D341Med (cell line): ENCODE measurements at places on chromosomes 5 and 9.
A peak's percentile ranks its signal among the peaks of the same experiment; 100 is the strongest.

GRCh38 chr5:85109616-85110015 lies 724.9 kb upstream of the EDIL3 start:
- no peak for DNase-seq

DNA sequence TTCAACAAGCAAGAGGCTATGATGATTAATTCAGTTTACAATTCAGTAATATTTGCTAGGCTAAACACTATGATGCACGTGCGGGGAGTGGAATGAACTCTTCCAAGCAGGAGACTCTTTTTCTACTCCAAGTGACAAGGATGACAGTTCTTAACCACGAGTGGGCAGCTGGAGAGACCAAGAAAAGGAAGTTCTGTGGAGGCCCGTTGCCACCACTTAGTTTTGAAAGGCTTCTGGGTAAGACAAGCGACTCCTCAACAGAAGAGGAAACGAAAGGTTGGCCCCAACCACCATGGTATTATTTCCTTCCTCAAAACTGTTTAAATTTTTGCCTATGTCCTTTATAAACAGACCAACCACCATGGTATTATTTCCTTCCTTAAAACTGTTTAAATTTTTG lies 2.8 kb downstream of the DCAF12 start:
- no peak for DNase-seq

DNA sequence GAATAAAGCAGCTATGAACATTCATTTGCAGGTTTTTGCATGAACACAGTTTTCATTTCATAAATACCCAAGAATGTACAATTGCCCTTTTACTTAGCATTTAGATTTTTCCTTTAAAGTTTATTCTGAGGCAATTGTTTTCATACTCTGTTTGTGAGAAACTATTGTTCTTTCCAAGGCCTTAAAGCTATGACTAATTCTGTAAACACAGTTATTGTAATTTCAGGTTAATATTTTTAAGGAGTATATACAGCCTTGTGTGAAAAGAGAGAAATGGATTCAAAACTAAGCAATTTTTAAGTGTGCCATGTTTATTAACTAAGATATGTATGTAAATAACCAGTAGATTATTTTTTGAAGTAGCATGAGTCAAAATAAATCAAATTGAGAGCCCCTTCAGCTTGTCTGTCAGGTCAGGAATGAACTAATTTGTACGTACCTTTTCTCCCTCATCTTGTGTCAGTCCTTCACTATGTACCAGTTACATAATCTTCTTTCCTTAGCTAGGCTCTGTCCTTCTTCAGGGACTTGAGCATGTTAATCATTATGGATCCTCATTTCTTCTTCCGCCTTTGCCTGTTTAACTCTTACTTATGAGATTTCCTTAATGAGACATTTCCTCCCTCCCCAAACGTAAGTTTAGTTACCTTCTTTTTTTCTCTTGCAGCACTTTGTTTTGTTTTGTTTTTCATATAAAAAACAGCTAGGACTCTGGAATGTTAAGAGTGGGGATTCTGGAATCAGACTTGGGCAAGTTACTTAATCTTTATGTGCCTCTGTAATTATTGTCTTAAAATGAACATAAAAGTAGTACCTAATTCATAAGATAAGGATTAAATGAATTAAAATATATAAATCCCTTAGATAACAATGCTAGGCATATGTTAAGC lies 63.6 kb downstream of the NIPBL start:
- no peak for DNase-seq

- no peak for DNase-seq
These were observed 12.1 kb upstream of the TNFAIP8 start for GRCh38 chr5:119343766-119344165.

GRCh38 chr5:177445052-177445916 lies 1.3 kb upstream of the PRR7 start:
- DNase-seq: no peak

GRCh38 chr9:20043461-20043860 lies 254.6 kb upstream of the SLC24A2 start:
- no peak for DNase-seq

DNA sequence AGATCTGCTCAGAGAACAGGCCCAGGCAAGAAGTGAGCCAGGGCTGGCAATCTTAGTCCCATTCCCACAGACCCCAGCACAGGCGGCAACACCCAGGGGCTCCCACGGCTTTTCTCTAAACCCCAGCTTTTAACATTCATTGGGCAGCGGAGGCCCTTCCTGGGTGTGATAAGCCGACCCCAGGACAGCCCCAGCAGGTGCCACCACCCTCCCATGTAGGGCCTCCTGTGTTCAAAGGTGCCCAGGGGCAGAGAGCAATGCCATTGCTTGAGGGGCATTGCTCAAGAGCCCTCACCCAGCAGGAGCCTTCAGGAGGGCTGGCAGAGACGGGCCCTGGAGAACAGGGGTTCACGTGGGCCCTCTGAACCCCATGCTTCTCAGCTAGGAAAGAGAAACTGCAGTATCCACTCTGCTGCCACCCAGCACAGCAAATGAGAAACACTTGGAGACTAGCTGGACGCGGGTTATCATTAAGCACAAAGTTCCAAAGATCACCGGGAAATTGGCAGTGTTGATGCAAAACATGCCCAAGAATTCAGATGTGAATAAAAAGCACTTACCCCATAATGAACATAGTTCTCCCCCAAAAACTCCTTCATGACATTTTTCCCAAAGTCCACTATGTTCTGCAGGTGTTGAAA lies 13.9 kb downstream of the IPPK start:
- DNase-seq: no peak

GRCh38 chr5:134026521-134027287 lies 21.9 kb upstream of the VDAC1 start:
- DNase-seq: peak; percentile 87

GRCh38 chr9:136229096-136230065 lies 16.2 kb downstream of the QSOX2 start:
- DNase-seq: no peak

GRCh38 chr9:123016631-123017030 lies 16.8 kb upstream of the GPR21 start:
- no peak for DNase-seq

DNA sequence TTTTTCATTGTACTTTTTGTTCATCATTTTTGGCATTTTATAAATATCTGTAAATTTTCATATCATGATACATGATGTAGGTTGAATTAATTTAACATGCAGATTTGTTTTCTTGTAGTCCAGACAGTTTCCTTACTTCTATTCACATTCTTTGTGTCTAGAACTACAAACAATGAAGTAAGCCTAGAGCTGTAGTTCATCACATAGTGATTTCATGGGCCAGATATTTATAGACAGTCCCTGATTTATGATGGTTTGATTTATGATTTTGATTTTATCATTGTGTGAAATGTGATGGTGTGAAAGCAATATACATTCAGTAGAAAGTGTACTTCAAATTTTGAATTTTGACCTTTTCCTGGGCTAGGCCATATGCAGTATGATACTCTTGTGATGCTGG lies 139.0 kb downstream of the ARHGEF28 start:
- DNase-seq: no peak
